ENCODE measurements at places on chromosomes 6 and 20.

- DNase-seq = peak; percentile 4
Observed at GRCh38 chr6:116476002-116476678, 15.0 kb downstream of the CALHM6 start.

GRCh38 chr6:136486357-136486756 lies 63.9 kb downstream of the MAP7 start:
- DNase-seq = no peak

DNA sequence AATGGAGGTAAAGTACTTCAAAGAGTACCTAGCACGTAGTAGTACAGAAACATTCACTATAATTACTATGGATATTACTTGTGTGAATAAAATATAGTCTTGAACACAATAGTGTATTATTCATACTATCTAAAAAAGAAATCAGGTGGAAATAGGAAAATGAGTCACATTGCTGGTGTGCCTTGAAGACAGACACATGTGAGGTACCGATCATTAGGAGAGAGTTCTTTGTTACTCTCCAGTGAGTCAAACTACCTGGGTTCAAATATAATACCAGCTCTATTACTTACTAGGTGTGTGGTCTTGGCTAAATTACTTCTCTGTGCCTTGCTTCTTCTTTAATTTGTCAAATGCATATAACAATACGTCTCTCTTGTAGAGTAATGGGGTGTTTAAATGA lies 50.8 kb upstream of the BEND6 start:
- no peak for DNase-seq

GRCh38 chr6:157713451-157714152 lies 109.4 kb upstream of the SNX9 start:
- no peak for DNase-seq

- DNase-seq = no peak
Observed at GRCh38 chr6:84517741-84518530, 246.5 kb downstream of the TBX18 start.

DNA sequence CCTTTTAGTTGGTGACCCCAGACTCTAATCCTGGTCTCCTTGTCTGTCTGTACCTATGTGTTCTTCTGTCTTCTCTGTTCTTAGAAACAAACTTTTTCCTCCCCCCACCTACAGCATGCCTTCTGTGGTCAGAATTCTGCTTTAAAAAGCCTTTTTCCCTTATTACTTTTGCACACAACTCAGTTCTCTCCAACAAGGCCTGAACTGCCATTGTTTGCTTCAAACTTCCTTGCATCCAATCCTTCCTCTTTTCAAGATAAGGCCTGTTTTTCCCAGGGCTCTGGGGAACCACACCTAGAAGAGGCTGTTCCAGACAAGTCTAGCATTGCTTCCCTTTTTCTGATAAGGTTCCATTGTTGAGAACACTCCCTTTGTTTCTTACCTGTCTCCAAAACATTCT lies 22.2 kb upstream of the NCOA3 start:
- no peak for DNase-seq

DNA sequence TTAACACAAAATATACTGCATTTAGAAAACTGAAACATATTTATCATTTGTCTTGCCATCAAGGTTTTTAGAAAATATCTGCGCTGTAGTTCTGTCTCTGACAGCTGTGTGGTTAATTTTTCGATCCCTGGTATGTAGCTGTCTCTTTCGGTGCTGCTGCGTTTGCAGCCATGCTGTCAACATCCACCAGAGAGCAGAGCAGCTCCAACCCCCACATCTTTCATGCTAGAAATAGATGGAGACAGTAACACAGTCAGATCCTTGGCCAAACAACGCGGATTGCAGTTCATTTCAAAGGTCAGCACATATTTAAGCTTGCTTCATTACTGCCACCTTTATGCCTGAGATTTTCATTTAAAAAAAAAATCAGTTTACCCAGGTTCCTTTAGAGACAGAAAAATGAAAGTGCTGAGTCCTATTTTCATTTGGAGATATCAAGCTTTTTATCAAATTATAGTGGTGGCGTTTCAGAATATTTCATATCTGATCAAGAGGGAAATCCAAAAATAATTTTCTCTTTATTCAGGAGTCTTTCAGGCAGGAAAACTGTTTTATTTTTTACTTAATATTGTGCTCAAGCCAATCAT lies 157.7 kb upstream of the MMS22L start:
- peak; percentile 42 for DNase-seq

DNA sequence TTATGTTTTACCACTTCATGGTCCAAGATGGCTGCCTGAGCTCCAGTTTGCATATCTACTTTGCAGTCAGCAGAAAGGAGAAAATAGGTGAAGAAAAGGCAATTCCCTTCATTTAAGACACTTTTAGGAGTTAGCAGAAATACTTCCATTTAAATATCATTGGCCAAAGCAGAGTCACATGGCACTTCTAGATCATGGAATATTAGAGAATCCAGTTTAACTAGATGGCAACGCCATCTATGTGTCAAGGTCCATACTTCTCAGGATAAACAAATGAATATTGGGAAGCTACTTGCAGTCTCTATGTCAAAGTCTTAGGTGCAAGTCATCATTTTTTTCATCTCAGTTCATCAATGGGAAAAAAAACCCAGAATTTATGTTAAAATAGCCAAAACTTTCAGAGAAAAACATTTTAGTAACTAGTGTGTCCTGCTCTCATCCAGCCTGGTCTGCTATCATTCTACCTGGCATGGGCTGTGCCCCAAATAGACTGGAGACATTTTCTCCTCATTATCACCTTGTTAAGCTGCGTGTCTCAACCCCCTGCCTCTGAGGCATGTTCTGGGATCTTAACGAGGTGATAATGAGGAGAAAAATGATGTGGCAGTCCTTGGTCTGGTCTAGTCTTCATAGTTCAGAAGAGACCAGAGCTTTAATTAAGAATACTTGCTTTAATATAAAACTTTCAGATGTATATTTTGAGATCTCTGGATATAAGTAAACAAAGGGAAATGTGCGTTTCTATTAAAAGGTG lies 227.3 kb downstream of the TBX18 start:
- no peak for DNase-seq

GRCh38 chr20:63344616-63345327 lies 16.4 kb downstream of the CHRNA4 start:
- DNase-seq = no peak

DNA sequence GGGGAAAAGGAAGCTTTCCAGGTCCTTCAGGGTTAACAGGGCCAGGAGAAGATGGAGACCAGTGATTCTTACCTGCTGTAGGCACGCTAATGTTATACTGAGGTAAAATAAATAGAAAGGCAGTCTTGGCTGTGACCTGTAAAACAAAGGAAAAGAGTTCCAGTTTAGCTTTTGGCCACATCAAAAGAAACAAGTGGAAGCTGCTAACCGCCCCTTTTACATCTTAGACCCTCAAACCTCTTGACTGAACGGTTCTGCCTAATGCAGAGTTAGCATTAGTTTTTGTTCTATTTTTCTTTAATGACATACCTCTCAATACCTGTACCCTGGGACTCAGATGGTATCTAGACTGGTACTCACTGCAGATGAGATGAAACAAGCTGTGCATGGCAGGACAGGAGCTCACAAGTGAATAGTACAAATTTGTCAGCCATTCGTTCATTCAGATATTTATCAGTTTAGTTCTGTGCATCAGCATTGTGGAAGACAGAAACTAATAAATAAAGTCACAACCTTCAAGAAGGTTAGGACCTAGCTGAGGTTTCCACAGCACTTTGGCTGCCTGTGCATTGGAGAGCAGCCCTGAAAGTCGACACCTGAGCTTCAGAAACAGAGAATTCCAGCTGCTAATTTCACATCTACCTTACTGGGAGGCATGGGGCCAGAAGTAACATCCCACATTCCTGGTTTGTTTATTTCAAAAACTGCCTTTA lies 41.0 kb downstream of the TRAM2 start:
- no peak for DNase-seq

DNA sequence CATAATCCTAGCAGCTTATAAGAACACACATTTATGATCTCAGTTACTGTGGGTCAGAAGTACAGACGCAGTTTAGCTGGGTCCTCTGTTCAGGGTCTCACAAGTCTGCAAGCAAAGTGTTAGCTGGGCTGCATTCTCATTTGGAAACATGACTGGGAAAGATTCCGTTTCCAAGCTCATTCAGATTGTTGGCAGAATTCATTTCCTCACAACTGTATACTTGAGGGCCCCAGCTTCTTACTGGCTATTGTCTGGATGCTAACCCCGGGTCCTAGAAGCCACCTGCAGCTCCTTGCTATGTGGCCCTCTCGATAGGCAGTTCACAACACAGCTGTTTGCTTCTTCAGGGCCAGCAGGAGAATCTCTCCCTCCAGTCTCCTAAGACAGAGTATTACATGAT lies 13.1 kb downstream of the TCP11 start:
- no peak for DNase-seq

DNA sequence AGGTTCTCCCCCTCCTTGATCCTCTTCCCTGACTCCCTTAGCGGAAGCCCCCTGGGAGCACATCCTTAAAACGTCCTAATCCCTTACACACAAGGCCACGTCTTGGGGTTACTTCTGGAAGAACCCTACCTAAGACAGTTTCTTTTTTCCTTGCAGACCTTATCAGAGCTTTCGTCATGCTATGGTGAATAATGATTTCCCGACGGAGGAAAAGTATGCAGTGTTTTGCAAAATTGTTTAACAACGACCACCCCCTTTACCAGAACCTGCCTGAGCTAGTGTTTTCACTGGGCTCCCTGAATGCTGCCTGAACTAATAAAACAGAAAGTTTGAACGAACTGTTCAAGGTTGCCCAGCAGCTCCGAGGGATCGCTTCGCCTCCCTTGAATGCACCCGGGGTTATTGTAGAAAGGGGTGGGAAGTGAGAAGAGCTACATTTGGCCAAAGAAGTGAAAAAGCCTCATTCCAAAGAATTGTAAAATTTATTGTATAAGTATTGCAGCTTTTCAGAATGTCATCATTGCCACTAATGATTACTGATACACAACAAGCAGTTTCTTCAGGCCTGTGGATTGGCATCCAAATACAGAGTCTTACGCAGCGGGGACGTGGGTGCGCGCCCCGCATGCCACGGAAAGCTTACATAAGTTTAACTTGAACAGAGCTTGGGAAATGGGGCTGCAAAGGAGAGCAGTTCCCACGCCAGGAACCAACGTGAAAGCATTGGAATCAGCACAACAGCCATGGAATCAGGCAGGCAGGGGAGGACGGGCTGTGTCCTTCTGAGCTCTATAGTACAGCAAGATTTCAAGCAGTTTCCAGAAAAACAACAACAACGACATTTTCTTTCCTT lies 27.9 kb upstream of the ZBP1 start:
- DNase-seq = no peak

- no peak for DNase-seq
Observed at GRCh38 chr6:151804585-151805285, 2.7 kb upstream of the ESR1 start.

DNA sequence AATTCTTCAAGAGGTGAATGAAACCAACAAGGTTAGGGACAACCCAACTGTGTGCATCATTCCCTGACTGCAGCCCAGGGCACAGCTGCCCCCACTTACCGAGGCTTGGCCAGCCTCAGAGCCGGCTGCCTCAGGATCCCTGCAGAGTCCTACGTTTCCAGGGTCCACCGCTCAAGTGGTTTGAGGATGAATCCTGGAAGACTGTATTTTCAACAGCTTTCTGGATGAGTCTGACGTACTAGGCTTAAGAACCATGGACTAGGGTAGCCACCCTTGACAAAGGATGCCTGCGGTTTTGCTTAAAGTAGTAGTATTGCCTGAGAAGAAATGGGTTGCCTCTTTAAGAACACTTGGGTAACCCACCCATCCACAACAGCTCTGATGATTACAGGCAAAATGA lies 101.4 kb downstream of the FOXC1 start:
- DNase-seq = no peak

GRCh38 chr6:38671885-38672467 lies 31.0 kb downstream of the GLO1 start:
- peak; percentile 62 for DNase-seq

GRCh38 chr20:41861772-41862422 lies 243.7 kb upstream of the CHD6 start:
- DNase-seq = no peak

GRCh38 chr6:34360556-34360955 lies 31.9 kb downstream of the NUDT3 start:
- DNase-seq = peak; percentile 82

DNA sequence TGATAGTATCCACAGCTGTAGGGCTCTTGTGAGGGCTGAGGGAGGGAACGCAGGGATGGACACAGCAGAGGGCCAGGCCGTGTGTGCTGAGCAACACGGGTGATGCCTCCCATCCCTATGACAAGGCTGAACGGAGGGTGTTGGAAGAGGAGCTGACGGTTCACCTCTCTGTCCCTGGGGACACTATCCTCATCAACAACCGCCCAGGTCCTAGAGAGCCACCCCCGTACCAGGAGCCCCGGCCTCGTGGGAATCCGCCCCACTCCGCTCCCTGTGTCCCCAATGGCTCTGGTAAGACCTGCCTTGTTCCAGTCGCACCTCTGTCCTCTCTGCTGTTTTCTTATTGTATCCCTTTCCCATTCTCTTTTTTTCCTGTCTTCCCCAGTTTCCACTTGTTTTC lies 10.1 kb downstream of the DDR1 start:
- DNase-seq = no peak

DNA sequence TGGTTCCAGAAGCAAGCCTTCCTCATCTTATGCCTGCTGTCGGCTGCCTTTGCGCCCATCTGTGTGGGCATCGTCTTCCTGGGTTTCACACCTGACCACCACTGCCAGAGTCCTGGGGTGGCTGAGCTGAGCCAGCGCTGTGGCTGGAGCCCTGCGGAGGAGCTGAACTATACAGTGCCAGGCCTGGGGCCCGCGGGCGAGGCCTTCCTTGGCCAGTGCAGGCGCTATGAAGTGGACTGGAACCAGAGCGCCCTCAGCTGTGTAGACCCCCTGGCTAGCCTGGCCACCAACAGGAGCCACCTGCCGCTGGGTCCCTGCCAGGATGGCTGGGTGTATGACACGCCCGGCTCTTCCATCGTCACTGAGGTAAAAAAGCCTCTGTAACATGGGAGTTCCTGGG lies 366 bp downstream of the SLC22A1 start:
- no peak for DNase-seq

GRCh38 chr6:32047084-32047478 lies 8.9 kb downstream of the CYP21A2 start:
- DNase-seq = peak; percentile 47

GRCh38 chr6:13433709-13434121 lies 53.7 kb downstream of the GFOD1 start:
- DNase-seq = no peak

DNA sequence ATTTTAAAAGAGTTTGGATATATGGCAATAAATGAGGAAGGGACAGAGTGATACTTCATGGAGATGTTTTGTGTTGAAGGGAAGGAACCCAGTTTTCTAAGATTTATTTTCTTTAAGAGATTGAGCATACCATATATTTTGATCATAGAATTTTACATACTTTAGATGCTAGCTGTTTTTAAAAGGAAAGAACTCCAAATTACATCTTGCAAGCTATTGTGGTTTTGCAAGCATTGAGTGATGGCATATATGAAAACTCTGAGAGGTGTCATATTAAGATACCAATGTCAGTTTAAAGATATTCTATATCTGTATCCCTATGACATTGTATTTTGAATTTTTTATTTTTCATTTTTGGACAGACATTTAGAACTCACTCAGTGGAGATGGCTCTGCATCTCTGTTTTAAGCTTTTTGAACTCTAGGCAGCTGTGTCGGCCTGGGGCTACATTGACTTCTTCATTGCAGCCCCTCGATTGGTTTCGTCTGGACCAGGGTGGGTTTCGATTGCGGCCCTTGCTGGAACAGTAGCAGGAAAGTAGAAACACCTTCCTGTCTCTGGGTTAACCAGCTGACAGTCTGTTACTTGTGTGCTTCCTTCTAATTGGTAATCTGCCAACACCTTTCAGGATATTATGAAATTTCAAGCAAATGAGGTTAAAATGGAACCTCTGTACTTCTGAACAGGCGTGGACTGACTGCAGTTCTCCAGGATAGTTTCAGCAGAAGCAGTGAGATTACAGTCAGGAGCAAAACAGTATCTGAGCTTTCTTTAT lies 14.0 kb downstream of the IGF2R start:
- peak; percentile 65 for DNase-seq

Data from fibroblast of skin of scalp (primary cell).